ENCODE measurements at places on chromosomes 3 and 15.

GRCh38 chr3:22372292-22373062 lies 621.5 kb upstream of the ZNF385D start:
- no peaks in the 10 kb centered on the region for H3K27me3 ChIP-seq

DNA sequence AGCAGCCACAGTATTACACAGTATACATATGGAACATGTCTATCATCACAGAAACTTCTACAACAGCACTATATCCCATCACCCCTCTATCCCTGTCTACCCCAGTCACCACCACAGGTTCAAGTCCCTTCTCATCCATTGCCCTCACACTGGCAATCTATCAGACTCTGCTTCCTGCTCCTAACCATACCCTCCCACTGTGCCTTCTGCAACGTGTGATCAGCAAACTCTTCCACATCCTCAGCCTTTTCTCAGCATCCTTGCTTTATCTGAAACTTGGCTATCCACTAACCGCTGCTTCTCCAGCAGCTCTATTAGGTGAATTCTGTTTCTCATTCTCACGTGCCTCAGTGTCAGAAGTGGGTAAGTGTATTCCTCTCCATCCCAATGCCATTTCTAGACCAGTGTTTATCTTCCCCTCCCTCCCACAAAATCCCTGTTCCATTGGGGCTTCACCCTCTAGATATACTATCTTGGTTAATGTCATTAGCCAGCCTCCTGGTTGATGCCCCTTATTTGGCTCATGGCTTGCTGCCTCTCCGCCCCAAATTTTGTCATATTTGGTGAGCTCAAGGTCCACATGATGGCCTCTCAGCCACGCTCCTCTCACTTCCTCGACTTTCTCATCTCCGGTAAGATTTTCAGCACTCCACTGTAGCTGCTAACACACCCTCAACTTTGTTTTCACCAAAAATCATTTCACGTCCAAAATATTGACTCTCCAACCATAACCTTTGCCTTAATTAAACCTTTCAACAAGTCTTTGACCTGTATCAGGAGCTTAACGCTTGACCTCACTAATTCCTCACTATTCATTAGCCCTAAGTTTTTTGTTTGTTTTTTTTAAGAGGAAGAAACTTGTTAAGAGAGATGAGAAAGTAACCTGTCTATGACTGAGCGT lies 69.1 kb downstream of the RBPMS2 start:
- DNase-seq = no peak
- no peaks in the 10 kb centered on the region for H3K27me3 ChIP-seq
- H3K4me3 ChIP-seq = no peak overlapping the region
- H3K36me3 ChIP-seq = no peaks in the 10 kb centered on the region
- H3K4me1 ChIP-seq = peaks cover 8% of the 10 kb centered on the region
- no peak overlapping the region for H3K27ac ChIP-seq

GRCh38 chr3:187832202-187832601 lies 86.9 kb upstream of the BCL6 start:
- no peaks in the 10 kb centered on the region for H3K27me3 ChIP-seq
- no peaks in the 10 kb centered on the region for H3K4me1 ChIP-seq
- no peak overlapping the region for H3K27ac ChIP-seq
- H3K36me3 ChIP-seq = no peaks in the 10 kb centered on the region
- H3K4me3 ChIP-seq = no peak overlapping the region

DNA sequence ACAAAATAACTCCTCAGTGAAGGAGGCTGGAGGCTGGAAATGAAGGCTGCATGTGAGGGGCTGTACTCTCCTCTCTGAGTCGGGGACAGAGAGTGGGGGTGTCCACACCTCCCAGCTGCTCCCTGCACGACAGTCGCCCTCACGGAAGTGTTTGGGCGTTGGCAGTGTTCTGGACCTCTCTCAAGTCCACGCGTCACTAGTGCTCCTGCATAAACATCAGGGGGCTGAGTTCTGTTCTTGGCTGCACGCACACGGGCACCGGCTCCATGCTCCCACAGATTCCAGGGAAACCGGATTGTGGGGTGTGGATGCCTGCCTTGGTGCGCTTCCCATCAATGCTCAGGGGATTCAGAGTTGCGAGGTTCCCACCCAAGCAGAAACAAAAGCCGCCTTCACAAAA lies 7.4 kb downstream of the RASGRF1 start:
- no peaks in the 10 kb centered on the region for H3K27me3 ChIP-seq
- no peak for DNase-seq
- no peaks in the 10 kb centered on the region for H3K4me1 ChIP-seq
- no peaks in the 10 kb centered on the region for H3K36me3 ChIP-seq

GRCh38 chr3:33184863-33185262 lies 33.7 kb downstream of the SUSD5 start:
- H3K36me3 ChIP-seq = no peaks in the 10 kb centered on the region
- H3K4me3 ChIP-seq = no peak overlapping the region
- no peak for DNase-seq
- H3K4me1 ChIP-seq = no peaks in the 10 kb centered on the region

GRCh38 chr3:108404368-108404767 lies 106.0 kb downstream of the MYH15 start:
- H3K36me3 ChIP-seq = no peaks in the 10 kb centered on the region
- no peak for DNase-seq
- peaks cover 1% of the 10 kb centered on the region for H3K4me1 ChIP-seq
- no peaks in the 10 kb centered on the region for H3K27me3 ChIP-seq
- H3K4me3 ChIP-seq = no peak overlapping the region
- no peak overlapping the region for H3K27ac ChIP-seq

DNA sequence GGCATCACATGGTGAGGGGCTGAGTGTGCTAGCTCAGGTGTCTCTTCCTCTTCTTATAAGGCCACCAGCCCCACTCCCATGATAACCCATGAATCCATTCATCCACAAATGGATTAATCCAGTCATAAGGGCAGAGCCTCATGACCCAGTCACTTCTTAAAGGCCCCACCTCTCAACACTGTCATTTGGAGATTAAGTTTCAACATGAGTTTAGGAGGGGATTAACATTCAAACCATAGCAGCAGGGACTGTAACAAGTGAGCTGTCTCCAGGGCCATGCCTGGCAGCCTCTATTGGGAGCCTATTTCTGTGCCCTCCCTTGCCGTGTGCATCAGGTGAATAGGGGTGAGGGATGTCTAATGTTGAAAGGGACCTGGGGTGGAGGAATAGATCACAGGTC lies 77.5 kb downstream of the CHRD start:
- H3K4me3 ChIP-seq = no peak overlapping the region
- no peaks in the 10 kb centered on the region for H3K27me3 ChIP-seq
- DNase-seq = no peak
- H3K4me1 ChIP-seq = no peaks in the 10 kb centered on the region
- H3K27ac ChIP-seq = no peak overlapping the region

GRCh38 chr3:68974711-68975110 lies 38.8 kb downstream of the EOGT start:
- no peak overlapping the region for H3K4me3 ChIP-seq
- H3K36me3 ChIP-seq = no peaks in the 10 kb centered on the region
- no peak for DNase-seq
- H3K27me3 ChIP-seq = no peaks in the 10 kb centered on the region
- no peak overlapping the region for H3K27ac ChIP-seq

- no peak overlapping the region for H3K27ac ChIP-seq
- H3K36me3 ChIP-seq = no peaks in the 10 kb centered on the region
- H3K27me3 ChIP-seq = no peaks in the 10 kb centered on the region
- no peaks in the 10 kb centered on the region for H3K4me1 ChIP-seq
- DNase-seq = no peak
These were observed 309.2 kb downstream of the PDCD6IP start for GRCh38 chr3:34107669-34108068.

DNA sequence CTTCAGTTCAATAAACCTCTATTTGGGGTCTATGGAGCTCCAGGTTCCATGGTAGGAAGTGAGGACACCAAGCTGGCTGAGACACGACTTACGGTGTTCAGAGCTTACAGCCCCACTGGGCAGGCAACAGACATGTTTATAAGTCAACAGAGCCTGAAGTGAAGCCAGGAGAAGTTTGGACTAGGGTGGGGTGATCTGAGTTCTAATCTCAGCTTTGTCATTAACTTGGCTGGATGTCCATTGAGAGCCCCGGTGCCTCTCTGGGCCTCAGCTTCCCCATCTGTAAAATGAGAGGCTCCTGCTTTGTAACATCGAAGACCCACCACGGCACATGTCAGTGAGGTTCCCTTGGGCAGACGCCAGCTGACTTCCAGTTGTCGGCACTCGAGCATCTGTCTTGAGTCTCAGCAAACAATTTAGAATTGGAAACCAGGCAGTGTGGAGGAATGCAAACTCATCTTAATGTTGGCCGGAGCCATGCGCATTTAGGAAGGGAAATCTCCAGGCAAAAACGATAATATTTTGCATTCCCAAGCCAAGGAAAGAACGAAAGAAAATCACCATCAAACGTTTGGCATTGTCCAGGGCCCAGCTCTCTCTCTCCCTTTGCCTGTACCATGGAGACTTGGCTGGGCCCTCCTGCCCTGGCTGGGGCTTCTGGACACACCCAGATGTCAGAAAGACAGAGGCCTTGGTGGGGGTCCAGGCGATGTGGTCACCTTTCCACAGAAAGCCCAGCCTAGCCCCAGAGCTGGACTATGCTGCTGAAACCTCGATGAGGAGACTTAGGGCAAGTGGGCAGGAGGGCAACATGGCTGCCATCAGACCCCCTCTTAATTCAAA lies 18.4 kb downstream of the ITGA11 start:
- no peaks in the 10 kb centered on the region for H3K36me3 ChIP-seq
- H3K4me3 ChIP-seq = no peak overlapping the region
- DNase-seq = peak; percentile 43
- H3K27ac ChIP-seq = peak overlapping the region; percentile 58
- H3K27me3 ChIP-seq = no peaks in the 10 kb centered on the region
- H3K4me1 ChIP-seq = peaks cover 12% of the 10 kb centered on the region

DNA sequence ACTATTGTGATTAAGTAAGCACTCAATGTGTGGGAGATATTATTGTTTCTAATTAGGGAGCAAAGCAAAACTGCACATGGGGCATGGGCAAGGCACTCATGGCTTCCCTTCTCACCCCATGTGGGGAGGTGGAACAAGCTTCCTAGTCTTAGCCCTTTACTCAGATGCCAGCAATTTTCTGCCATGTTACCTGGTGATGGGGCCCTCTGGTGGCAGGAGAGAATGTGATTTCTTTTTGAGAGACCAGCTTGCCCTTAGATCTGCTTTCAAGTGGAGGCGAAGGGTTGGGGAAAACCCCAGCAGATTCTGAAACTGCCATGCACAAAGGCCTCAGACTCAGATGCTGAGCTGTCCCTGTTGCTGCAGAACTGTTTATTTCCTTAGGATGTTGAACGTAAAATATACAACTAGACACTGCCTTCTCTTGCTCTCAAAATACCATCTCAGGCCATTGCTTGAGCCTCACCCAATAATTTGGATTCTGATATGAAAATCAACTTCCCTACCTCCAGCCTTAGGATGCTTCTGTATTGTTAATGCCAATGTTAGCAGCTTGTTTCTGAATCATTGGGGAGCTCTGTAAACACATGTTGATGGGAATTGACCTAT lies 130.2 kb upstream of the TPRG1 start:
- H3K27ac ChIP-seq = no peak overlapping the region
- DNase-seq = peak; percentile 39
- H3K4me1 ChIP-seq = no peaks in the 10 kb centered on the region
- no peaks in the 10 kb centered on the region for H3K27me3 ChIP-seq
- H3K36me3 ChIP-seq = no peaks in the 10 kb centered on the region

- no peaks in the 10 kb centered on the region for H3K4me1 ChIP-seq
- H3K27ac ChIP-seq = no peak overlapping the region
- peak; percentile 13 for DNase-seq
- no peaks in the 10 kb centered on the region for H3K36me3 ChIP-seq
These were observed 110.8 kb upstream of the NDN start for GRCh38 chr15:23797747-23798446.

- no peaks in the 10 kb centered on the region for H3K36me3 ChIP-seq
- no peak for DNase-seq
- H3K27ac ChIP-seq = no peak overlapping the region
- H3K4me3 ChIP-seq = no peak overlapping the region
- no peaks in the 10 kb centered on the region for H3K27me3 ChIP-seq
- peaks cover 7% of the 10 kb centered on the region for H3K4me1 ChIP-seq
These were observed 86.9 kb downstream of the ATP1B3 start for GRCh38 chr3:141963301-141963700.

DNA sequence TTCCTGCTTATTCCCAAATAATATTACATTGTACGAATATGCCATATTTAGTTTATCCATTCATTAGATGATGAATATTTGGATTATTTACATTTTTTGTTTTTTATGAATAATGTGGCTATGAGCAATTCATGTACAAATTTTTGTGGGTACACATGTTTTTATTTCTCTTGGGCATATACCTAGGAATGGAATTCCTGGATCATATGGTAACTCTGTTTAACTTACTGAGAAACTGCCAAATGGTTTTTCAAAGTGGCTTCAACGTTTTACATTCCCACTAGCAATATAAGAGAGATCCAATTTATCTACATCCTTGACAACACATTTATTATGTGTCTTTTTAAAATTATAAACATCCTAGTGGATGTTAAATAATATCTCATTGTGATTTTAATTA lies 362.0 kb upstream of the TMCO5A start:
- H3K4me1 ChIP-seq = no peaks in the 10 kb centered on the region
- H3K27me3 ChIP-seq = no peaks in the 10 kb centered on the region

GRCh38 chr15:101113114-101114005 lies 138.5 kb downstream of the CHSY1 start:
- DNase-seq = peak; percentile 15
- H3K27ac ChIP-seq = no peak overlapping the region
- H3K4me1 ChIP-seq = peaks cover 1% of the 10 kb centered on the region
- no peaks in the 10 kb centered on the region for H3K27me3 ChIP-seq
- no peak overlapping the region for H3K4me3 ChIP-seq
- H3K36me3 ChIP-seq = no peaks in the 10 kb centered on the region

GRCh38 chr3:151899996-151900395 lies 26.6 kb downstream of the SUCNR1 start:
- H3K4me3 ChIP-seq = no peak overlapping the region
- H3K27ac ChIP-seq = no peak overlapping the region
- no peaks in the 10 kb centered on the region for H3K36me3 ChIP-seq
- no peak for DNase-seq
- peaks cover 18% of the 10 kb centered on the region for H3K4me1 ChIP-seq
- no peaks in the 10 kb centered on the region for H3K27me3 ChIP-seq

- DNase-seq = no peak
- no peak overlapping the region for H3K27ac ChIP-seq
- no peak overlapping the region for H3K4me3 ChIP-seq
- no peaks in the 10 kb centered on the region for H3K27me3 ChIP-seq
- no peaks in the 10 kb centered on the region for H3K4me1 ChIP-seq
- H3K36me3 ChIP-seq = no peaks in the 10 kb centered on the region
These were observed 78.7 kb downstream of the KLF13 start for GRCh38 chr15:31405200-31405920.
